Activated naive CD4-positive, alpha-beta T cell treated with Interleukin-2 at 50 U/mL for 16 hours (primary cell): ENCODE measurements at places on chromosomes 7 and 10.

DNA sequence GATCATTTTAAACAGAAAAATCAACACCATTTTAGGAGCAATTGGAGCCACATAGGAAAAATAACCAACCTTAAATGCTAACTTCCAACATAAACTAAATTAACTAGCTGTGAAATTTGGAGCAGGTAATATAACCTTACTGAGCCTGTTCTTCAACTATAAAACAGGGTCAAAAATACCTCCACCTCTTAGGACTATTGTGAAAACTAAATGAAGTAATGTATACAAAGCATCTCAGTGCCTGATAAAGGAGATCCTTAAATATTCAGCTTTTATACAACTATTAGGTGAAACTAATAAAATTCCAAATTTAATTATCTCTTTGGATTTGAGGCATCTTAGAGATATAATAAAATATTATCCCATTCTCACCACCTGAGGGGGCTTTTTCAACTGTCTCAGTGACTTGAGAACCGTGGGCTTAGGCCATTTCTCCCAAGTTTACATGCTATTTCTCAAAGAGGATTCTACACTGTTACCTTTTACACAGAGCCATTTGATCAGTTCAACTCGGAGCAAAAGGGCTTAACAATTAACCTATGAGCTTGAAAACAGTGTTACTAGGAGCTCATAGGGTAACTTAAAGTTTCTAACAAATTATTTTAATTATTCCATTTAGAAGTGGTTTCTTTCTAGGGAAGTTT lies 165.0 kb upstream of the ASAH2 start:
- DNase-seq = no peak

DNA sequence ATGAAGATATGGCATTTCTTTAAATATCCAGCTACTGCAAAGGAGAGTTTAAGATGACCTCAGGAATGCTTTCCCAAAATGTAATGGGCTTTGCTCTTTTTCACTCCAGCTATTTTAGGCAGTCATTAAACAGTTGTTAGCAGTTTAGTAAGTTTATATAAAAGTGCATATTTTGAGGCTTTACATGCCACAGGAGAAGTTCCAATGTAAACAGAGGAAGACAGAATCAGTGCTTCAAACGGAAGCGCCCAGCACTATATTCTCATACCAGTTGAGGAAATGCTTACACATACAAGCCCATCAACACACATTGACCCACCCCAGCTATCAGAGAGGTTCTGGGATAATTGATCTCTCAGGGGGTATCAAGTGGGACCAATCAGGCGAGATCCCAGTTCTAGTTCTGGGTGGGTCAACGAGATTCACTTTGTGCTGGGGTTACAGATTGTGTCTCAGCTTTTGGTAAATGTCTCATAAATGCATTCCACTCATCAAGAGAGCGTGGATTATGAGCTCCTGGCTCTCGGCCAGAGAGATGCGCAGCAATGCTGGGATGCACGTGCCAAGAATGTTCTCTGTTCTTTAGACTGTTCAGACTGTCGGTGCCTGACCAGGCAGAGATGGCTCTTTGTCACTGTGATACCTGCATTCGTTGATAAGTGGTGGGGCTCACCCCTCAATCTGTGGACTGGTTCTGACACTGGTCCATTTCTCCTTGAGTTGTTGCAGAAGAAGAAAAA lies 55.0 kb downstream of the CACNB2 start:
- DNase-seq = no peak

DNA sequence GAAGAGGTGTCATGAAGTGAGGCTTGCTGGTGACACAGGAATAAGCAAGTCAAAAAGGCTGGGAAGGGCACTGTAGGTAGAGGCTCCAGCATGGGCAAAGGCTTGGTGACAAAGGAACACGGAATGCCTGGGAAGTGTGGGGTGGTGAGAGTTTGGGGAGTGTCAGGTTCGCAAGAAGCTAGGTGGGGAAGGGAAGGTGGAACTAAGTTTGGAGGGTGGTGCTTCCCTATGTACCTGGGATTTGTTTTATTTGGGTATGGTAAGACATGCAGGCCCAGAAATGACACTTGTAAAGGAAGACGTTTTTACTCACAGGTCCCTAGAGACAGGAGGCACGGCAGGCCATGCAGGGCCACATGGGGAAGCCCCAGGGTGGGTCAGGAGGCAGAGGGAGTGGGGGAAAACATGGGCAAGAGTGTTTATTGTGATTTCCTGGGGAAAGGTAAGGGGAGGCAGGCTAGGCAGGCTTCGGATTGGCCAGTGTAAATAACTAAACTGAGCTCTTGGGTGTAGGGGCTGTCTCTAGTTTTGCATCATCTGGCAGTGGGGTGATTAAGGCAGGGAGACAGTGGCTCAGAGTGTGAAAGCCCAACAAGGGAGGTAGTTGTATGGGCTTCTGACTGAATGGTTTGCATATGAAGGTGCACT lies 52.1 kb downstream of the SH2D4B start:
- no peak for DNase-seq

GRCh38 chr7:2175091-2175490 lies 57.7 kb downstream of the MAD1L1 start:
- DNase-seq = no peak

DNA sequence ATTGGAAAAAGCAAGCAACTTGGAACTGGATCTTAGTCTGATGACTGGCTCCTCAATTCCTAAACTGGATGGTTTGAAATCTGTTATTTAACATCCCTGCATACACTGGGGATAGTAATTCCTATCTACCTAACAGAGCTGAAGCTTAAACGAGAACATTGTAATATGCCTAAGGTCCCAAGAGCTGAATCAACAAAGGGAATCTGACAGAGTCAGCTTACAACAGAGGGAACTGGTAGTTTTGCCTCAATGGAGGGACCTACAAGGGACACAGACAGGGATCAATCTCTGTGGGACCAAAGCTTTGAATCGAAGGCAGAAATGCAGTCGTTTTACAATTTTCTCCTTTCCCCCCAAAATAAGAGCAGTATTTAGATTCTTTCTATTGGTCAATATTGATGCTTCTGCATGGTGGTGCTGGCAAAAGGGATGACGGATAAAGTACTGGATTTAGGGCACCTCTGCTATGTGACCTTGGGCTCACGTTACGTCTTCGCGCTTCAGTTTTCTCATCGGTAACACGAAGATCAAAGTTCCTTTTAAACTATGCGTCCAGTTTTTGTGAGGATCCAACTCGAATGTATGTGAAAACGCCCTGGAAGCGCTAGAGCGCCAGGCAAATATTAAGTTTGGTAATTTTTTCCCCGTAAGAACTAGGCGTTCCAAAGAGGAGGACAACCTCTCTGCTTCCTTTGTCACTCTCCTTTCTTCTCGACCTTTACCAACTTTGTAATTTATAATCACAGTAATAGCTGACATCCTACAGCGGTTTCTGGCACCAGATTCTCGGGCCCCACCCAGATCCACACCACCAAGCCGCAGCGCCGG lies 1.1 kb downstream of the ACTR1A start:
- DNase-seq = no peak

DNA sequence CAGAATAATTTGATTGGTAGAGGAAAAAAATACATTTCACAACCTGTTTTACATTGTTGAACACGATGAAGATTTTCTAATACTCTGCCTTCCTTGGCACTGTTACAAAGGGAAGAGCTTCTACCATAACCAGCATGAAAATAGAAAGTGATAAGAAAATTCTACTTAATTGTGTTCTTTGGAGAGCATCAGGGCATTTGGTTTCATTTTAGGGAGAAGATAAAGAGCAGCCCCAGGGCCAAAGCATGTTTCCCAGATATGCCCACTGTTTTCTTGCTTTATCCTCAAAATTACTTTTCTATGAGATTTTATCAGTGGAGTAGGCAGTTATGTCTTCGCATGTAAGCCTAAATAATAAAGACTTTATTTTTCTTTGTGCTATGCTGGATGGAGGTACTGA lies 9.5 kb downstream of the CHRM2 start:
- no peak for DNase-seq

- DNase-seq = no peak
Measured at GRCh38 chr7:16463520-16463919, 2.0 kb downstream of the SOSTDC1 start.

DNA sequence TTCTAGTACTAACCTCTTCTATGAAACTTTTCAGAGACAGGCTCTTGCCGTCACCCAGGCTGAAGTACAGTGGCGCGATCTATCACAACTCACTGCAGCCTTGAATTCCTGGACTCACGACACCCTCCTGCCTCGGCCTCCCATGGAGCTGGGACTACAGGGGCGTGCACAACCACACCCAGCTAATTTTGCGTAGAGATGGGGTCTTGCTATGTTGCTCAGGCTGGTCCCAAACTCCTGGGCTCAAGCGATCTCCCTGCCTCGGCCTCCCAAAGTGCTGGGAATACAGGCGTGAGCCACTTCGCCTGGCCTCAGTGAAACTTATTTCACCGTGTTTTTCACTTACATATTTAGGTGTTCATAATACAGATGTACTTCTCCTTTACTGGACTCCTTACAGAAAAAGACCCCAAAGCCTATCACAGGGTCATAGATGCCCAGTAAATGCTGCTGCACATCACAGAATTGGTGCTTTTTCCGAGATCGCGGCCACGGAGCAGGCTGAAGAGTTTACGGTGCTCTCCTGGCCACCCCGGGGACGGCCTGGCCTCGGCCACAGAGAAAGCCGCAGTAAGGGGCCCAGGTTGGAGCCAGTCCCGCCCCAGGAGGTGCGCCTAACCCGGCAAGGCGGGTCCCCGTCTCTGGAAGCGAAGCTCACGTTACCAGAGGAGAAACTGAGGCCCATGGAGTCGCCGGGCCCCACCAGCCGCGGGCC lies 595 bp downstream of the TBL2 start:
- DNase-seq = no peak
